ENCODE measurements at places on chromosomes 6 and 20.

GRCh38 chr6:170347091-170347490, 40.5 kb downstream of the FAM120B start:
- no peak for DNase-seq

DNA sequence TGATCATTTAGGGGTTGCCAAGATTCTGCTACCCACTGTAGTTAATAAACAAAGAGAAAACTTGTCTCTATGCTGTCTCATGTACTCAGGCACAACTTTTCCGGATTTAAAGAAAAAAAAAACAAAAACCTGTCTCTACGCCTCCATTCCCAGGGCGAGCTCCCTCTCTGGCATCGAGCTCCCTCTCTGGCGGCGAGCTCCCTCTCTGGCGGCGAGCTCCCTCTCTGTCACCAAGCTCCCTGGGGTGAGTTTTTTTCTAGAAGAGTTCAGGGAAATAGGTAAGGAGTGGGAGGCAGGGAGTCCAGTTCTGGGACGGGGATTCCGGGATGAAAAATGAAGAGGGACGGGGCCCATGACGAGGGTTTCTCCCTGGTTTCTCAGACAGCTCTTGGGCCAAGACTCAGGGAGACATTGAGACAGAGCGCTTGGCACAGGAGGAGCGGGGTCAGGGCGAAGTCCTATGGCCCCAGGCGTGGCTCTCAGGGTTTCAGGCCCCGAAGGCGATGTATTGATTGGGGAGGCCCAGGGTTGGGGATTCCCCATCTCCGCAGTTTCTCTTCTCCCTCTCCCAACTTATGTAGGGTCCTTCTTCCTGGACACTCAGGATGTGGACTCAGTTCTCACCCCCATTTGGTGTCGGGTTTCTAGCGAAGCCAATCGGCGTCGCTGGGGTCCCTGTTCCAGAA, 16.5 kb upstream of the HLA-A start:
- no peak for DNase-seq

DNA sequence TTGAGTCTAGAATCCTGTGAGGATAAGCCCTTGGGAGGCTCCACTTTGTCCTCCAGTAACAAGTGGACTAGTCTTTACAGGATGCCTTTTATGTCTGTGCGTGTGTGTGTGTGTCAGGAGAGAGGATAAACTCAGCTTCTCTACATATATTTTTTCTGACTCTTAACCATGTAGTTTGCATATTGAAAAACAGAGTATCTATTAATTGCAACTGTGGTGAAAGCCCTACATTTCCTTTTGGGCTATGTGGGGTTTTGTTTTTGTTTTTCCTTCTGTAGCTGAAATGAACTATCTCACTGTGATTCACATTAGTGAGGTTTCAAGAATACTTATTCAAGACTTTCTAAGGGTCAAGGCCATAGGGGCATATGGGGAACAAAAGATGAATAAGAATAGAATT, 17.7 kb downstream of the TPBG start:
- DNase-seq = no peak

DNA sequence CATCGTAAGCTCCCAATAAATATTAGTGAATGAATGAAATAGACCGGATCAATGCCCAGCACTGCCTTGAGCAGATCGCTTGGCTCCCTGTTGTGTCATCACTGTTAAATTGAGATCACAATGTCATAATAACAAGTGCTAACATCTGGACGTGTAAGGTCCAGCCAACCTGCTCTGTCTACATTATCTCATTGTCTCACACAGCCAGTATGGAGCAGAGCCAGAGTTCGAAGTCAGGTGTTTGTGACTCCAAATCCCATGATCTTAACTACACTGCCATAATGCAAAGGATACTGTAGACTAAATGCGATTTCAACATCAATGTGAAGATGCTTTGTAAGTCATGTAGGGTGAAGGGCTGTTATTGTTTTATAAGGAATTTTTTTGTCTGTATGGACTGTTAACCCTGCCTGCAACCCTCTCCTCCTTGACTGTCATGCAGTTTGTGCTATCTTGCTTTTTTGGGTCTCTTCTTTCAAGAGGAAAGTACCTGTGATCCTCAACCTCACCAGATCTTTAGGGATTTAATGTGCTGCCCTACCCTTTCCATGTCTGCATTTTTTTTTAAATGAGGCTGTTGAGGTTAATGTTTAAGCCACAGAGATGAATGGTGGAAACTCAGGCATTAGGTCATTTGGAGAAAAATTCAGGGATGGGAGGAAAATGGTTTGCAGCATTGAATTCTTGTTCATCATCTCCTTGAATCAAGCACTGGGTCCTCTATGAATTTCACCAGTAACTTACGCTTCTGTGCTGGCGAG, 49.0 kb upstream of the OCSTAMP start:
- DNase-seq = no peak

DNA sequence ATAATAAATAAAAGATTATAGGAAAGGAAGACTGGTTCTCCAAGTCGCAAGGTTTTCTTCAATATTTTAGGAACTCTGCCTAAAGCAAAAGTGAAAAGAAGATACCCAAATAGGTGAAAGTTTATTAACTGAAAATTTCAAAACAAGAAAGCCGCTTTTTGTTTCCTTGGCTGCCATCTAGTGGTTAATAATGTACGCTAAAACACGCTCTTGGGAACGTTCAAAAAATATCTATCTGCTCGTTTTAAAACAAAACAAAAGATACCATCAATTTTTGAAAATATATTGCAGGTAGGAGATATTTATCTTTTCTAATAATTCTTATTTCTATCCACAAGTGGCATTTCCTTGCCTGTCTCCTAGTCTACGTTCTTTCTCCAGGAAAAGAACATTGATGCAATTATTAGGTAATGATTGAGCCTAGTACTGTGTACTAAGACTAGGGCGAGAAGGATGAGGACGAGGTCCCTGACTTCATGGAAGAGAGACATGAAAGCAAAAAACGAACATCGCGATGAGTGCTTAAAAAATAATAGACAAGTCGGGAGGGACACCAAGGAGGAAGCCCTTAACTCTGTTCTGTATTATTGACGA, 97.2 kb downstream of the SPTLC3 start:
- DNase-seq = no peak

Data from activated CD8-positive, alpha-beta memory T cell treated with anti-CD3 and anti-CD28 coated beads for 4 hours (primary cell).